Ascending aorta (tissue), 2 donors: ENCODE measurements at places on chromosomes 7 and 10.

GRCh38 chr7:133412942-133413341, 160.1 kb downstream of the EXOC4 start:
- no peak for DNase-seq

DNA sequence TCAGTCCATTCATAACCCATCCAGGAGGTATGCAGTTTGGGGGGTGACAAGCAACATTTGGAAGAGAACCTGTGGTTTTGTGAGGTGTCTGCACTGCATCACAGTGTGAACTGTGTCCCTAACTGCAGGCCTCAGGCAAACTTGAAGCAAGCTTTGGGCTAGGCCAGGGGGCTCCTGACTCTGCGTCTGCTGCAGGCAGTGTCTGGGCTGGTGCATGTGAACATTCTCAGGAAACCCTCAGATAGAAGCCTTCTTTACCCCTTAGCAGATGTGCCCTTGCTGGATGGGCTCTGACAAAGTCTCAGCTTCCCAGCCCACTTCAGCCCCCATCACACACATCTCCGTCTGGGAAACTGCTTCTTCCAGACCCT, 61.0 kb downstream of the VIPR2 start:
- DNase-seq: no peak

GRCh38 chr10:102965311-102965851, 47.3 kb downstream of the CNNM2 start:
- DNase-seq: no peak

DNA sequence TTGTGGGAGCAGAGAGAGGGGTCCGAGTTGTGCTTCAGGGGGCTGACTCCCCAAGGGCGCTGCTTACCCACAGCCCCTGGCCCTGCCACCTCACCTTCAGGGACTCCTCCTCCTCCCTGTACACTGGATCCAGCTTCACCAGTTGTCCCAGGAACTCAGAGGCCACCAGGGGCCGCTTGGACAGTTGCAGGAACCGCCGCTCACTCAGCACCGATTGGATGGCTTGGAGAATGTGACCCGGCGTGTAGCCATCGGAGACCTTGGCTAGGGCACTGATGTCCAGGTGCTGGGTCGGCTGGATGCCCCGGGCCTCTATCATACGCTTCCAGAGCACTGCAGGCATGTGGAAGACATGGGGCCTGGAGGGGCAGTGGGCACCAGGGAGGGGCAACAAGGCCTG, 4.5 kb upstream of the ASB10 start:
- no peak for DNase-seq

DNA sequence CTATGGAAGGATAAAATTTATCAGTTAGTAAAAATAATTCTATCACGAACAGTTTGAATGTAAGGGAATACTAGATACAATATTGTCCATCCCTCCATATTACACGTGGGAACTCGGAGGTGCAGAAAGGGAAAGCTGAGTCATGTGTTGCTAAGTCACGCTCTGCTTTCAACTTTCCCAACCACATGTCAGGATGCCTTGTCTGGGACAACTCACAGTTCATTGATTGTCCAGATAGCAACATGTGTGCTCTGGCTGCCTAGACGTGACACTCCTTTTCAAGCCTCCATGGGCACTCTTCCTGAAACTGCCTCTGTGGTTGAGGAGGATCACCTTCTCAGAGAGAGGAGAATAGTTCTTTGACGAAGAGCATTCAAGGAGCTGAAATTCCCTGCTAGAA, 808.1 kb downstream of the GRID1 start:
- DNase-seq: no peak

- no peak for DNase-seq
Observed at GRCh38 chr10:23399701-23400144, 39.2 kb upstream of the OTUD1 start.

DNA sequence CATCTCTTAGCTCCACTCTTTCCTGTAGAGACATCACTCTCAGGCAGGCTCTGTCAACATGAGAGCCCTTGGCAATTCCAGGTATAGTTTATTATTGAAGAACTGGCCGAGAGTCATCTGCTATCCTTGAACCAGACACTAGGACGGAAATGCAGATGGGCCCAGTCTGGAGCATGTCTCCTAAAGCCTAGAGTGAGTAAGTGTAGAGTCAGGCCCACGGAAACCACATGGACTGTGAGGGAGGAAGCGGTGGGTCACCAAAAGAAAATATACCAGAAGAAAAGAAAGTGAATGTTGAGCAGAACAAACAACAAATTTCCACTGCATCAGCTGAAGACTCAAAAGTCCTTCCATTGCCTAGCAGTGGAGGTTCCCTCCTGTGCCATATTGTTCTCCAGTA, 15.7 kb upstream of the RELN start:
- no peak for DNase-seq

GRCh38 chr10:69628891-69629290, 1.2 kb upstream of the FAM241B start:
- no peak for DNase-seq

- DNase-seq: no peak
Observed at GRCh38 chr7:98569691-98570337, 47.3 kb upstream of the NPTX2 start.

- no peak for DNase-seq
Observed at GRCh38 chr10:125016611-125017202, 74.8 kb downstream of the ZRANB1 start.

- no peak for DNase-seq
Observed at GRCh38 chr7:92375013-92375412, 72.3 kb upstream of the GATAD1 start.

DNA sequence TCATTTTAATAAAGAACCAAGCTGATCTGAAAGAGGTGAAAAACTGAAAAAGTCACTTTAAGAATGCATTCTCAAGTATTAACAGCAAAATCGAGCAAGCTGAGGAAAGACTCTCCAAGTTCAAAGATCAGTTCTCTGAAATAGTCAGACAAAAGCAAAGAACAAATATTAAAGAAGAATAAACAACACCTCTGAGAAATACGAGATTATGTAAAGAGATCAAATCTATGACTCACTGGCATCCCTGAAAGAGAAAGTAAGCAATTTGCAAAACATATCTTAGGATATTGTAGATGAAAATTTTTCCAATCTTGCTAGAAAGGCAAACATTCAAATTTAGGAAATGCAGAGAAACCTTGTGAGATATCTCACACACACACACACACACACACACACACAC, 138.4 kb upstream of the HGF start:
- DNase-seq: no peak

DNA sequence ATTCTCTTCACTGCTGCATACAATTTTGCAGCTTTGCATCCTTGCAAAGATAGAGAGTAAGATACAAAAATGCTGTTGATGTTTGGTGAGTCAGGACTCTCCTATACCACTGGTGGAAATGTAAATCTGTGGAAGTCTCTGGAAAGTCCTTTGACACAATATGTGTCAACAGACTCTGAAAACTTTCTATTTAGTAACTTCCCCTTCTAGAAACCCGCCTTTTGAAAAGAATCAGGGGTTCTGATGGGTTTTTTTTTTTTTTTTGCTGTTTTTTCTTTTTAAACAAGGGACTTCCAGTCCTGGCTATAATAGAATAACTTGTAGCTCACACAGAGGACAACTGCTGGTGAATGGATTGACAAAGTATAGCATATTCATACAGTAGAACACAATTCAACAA, 16.4 kb downstream of the NOD1 start:
- DNase-seq: no peak

DNA sequence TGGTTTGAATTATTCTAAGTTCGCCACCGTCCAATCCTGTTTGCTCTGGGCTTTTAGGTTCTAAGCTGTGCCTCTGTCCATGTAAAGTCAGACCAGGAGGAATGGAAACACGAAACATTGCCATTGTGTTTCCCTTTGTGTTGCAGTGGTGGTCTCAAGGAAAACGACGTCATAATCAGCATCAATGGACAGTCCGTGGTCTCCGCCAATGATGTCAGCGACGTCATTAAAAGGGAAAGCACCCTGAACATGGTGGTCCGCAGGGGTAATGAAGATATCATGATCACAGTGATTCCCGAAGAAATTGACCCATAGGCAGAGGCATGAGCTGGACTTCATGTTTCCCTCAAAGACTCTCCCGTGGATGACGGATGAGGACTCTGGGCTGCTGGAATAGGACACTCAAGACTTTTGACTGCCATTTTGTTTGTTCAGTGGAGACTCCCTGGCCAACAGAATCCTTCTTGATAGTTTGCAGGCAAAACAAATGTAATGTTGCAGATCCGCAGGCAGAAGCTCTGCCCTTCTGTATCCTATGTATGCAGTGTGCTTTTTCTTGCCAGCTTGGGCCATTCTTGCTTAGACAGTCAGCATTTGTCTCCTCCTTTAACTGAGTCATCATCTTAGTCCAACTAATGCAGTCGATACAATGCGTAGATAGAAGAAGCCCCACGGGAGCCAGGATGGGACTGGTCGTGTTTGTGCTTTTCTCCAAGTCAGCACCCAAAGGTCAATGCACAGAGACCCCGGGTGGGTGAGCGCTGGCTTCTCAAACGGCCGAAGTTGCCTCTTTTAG, 46.3 kb upstream of the DMBT1 start:
- no peak for DNase-seq

- no peak for DNase-seq
Observed at GRCh38 chr10:73762915-73763314, 18.7 kb downstream of the SEC24C start.

GRCh38 chr7:81187753-81188152, 268.9 kb upstream of the SEMA3C start:
- no peak for DNase-seq

DNA sequence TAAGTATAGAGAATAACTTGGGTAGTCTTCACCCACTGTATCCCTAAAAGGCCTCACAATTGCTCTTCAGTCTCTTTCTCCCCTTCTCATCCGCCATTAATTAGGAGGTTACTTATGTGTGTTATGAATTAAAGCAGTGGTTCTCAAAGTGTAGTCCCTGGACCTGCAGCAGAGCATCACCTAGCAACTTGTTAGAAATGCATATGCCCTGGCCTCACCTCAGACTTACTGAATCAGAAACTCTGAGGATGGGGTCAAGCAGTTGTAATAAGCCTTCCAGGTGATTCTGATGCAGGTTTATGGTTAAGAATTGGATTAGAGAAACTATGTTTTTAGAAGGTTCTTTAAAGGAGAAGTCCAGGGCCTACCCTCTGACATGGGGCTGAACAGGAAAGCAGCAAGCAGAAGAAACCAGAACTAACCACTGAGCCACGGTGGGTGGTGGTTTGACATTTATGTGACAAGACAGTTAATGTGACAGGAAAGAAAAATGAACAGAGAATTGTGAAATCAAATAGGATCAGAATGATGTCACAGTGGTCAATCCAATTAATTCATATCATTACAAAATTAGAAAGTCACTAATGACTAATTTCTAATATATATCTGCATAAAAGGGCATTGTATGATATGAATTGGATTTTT, 37.6 kb downstream of the ENTPD1 start:
- no peak for DNase-seq

GRCh38 chr7:142711746-142712616, 37.3 kb upstream of the PRSS1 start:
- no peak for DNase-seq
